NCI-H1092 (cell line): ENCODE measurements at places on chromosomes 16 and 17.
A peak's percentile ranks its signal among the peaks of the same experiment; 100 is the strongest.

DNA sequence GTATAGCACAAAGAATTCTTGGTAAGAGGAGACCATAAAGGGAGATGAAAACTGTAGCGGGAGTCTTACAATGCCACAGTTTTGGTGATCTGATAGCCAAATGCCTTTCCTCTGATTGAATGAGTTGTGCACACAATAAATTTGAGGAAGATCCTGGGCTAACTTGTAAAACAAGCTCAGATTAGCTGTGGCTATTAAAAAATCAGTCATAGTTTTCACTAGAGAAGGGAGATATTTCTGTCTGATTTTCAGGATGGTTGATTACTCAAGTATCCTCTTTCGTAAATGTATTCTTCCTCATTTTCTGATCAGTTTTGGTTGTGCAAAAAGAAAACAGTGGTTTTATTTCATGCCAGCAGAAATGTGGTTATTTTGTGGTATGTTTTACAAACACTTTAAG lies 9.1 kb upstream of the METTL9 start:
- no peak for DNase-seq

- DNase-seq: no peak
These were observed 11.5 kb upstream of the ZNF747 start for GRCh38 chr16:30546115-30546514.

- peak; percentile 72 for DNase-seq
These were observed 2.1 kb upstream of the EPOP start for GRCh38 chr17:38676706-38677504.

GRCh38 chr17:55757659-55758058 lies 6.8 kb downstream of the PCTP start:
- DNase-seq: no peak

DNA sequence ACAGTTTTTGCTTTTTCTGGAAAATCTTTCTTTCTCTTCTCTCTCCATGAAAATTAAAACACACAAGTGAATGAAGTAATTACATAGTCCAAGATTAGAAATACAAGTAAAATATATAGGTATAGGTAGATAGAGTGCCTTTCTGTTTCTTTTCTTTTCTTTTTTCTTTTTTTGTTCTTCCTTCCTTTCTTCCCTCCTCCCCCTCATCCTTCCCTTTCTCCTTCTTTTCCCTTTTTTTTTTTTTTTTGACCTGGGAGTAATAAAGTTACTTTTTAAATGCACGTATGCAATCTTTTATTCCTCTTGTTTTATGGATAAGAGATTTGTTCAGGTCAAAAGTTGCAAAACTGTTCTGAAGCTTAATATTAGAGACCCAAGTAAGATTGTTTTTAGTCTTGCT lies 34.6 kb upstream of the KCNJ2 start:
- DNase-seq: no peak

DNA sequence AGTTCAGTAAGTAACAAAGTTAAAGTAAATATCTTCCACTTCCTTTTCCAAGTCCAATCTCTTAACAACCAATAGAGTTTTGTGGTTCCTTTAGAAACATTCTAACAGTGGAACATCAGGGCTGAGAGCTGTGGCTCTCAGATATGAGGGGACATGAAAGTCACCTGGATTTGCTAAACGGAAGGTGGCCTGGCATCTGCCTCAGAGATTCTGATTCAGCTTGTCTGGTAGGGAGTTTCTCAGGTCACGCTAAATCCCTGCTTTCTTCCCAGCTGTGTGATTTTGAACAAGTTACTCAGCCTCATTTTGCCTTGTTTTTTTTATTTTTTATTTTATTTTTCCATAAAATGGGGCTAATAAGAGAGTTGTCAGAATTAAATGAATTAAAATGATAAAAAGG lies 411.0 kb upstream of the CDH11 start:
- DNase-seq: no peak

DNA sequence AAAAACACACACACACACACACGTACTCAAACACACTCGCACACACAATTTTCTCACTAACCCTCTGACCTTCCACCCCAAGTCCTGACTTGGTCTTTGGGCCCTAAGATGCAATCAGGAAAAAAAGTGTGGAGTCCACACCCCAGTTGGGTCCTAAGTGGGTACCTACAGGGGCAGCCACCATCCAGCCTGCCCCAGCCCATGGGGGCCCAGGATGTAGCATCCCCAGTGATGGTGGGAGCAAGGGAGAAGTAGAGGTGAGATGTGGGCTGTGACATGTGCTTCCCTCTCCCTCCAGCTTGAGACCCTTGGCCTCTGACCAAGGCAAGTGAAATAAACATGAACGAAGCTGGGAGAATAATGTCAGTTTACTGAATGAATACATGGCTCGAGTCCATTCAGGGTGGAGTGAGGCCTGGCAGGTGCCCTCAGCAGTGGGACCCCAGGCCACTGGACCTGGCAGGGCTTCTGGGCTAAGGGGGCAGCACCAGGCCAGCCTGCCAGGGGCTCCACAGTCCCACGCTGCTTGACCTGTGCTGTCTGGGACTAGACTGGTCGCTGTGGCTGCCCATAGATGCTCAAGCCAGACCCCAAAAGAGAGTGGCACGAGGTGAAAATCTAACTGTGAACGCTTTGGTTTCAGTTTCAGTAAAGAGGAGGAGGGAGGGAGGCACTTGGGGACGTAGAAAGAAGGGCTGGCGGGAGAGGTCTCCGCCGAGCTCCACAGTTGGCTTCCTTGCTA lies 73.7 kb downstream of the MRC2 start:
- DNase-seq: no peak

DNA sequence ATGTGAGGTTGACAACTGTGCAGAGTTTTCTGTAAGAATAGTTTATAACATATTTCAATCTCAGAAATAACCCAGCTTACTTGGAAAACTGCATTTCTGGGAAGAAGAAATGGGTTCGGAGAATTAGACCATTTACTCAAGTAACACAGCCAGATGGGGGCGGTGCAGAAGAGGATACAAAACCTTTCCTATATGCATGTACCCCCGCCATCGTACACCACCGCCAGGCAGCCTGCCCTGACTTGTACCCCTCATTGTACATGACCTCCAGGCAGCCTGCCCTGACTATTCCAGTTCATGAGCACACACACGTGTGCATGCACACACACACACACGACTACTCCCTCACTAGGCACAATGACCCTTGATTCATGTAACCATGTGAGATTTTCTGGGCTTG lies 154.0 kb downstream of the C16orf78 start:
- no peak for DNase-seq

- no peak for DNase-seq
These were observed 81.8 kb downstream of the PRKCB start for GRCh38 chr16:23917621-23918020.

GRCh38 chr16:12258861-12259645 lies 282.5 kb downstream of the SNX29 start:
- no peak for DNase-seq

DNA sequence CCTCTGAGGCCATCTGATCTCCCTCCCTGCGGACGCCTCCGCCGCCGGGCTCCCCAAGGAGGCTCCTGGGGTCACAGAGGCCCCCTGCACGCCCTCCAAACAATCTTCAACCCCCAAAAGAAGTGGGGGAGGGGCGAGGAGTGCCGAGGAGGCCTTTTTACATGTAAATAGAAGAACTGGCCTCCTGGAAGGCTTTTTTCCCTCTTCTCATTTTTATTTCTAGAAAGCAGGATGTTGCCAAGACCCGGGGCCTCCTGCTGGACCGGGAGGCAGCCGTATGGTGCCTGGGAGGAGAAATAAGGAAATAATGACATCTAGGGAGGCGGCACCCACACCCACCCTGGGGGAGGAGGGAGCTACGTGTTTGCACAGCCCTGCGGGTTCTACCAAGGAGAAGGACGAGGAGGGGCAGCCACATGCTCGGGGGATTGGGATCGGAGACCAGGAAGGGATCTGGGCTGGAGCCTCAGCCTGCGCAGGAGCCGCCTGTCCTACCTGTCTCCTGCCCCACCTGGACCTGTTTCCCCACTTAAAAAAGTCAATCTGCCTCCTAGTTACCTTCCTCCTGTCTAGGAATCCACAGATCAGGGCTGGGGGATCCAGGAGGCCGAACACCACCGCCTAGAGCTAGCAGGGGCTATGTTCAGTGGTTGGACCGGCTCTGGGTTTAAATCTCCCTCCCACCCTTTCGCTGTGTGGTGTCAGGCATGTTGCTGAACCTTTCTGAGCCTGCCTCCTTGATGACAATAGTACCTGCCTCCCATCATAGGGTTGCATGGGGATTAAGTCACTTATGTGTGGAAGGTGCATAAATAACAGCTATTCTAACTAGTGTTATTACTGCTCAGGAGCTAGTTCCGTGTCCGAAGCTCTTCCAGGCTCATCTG lies 175.7 kb upstream of the GSE1 start:
- DNase-seq: peak; percentile 56

DNA sequence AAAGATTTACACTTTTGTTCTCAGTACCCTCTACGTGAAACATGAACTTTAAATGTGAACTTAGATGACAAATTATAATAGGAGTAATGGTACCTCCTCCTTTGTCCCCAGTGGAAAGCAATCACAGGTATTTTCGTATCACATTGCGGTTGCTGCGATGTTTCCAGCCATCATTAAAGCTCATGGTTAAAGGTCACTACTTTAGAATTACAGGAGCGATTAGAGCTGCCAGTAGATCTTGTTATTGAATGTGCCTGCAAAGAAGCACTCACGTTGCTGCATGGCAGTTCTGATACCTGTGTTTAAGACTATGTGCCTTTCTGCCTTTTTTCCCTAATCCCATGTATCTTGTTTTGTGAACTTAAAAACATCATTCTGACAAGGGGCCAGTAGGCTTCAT lies 301.0 kb downstream of the CPPED1 start:
- no peak for DNase-seq

DNA sequence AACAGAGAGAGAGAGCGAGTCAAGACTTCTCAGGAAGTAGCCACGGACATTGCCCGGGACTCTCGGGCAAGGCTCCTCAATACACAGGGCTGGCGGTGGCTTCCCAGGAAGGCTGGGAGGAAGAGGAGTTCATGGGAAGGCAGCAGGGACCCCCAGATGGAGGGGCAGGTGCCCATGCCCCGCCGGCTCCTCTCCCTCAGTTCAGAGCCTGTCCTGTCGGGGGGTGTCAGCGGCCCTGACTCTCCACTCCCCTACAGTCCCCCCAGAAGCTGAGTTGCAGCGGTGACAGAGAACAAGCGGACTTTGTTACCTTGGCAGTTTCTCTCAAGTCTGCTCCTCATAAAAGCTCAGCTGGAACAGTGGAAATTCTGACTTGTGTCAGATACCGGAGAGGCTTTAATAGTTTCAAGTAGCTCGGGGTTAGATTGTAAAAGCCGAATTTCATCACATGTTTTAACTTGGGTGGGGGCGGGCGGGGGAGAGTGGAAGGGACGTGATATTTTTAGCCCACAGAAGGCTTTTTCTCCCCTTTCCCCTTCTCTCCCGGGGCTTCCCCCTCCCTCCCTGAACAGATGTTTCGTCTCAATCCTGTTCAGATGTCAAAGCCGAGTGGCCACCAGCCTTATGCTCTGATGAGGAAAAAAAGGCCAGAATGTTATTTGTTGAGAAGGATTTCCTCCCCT lies 65.2 kb downstream of the NKD1 start:
- DNase-seq: no peak

- no peak for DNase-seq
These were observed 1.0 kb downstream of the SSTR2 start for GRCh38 chr17:73165616-73166404.

DNA sequence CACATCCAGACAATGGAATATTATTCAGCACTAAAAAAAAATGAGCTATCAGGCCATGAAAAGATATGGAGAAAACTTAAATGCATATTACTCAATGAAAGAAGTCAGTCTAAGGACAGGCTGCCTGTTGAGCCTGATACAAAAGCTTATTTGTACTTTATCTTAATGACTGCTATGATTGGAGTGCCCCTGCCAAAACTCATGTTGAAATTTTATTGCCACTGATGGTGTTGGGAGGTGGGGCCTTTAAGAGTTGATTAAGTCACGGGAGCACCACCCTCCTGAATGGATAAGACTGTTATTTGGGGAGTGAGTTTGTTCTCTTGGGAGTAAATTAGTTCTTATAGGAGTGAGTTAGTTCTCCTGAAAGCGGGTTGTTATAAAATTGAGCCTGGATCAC lies 9.9 kb downstream of the C17orf67 start:
- DNase-seq: no peak

GRCh38 chr17:39486242-39486641 lies 25.0 kb downstream of the CDK12 start:
- no peak for DNase-seq

DNA sequence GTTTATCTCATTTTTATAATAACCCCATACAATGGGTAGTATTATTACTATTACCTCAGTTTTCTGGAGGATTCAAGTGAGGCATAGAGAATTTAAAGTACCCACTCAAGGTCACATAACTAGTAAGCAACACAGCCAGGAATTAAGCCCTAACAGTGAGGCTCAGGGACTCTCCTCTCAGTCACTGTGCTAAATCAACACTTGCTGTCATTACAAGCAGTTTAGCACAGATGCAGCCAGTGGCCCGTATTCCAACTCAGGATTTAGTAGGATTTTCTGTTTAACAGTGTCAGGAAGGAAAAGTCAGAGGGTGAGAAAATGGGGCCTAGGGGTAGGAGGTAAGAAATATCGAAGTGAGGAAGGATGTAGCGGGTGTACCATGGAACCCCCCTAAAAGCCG lies 536.9 kb downstream of the TMEM114 start:
- no peak for DNase-seq

DNA sequence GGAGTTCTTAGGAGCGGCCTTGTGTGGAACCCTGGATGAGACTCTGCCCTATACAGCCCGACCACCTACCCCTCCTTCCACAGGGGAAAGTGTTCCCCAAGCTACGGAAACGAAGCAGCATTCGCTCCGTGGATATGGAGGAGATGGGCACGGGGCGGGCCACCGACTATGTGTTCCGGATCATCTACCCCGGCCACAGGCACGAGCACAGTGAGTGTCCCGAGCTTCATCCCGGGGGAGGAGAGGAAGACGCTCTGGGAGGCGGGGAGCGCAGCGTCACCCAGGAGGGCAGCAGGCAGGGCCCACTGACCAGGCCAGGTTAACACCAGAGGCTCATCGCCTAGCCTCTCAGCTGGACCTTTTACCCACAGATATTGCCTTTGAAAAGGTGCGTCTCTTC lies 27.8 kb downstream of the SGSM2 start:
- no peak for DNase-seq

GRCh38 chr17:78128551-78129350 lies at the start of gene TMC6:
Gene TMC6, minus strand, starts transcription at chr17:78128755. Its CDS starts 1,923 bp downstream, at chr17:78126832.
- no peak for DNase-seq

DNA sequence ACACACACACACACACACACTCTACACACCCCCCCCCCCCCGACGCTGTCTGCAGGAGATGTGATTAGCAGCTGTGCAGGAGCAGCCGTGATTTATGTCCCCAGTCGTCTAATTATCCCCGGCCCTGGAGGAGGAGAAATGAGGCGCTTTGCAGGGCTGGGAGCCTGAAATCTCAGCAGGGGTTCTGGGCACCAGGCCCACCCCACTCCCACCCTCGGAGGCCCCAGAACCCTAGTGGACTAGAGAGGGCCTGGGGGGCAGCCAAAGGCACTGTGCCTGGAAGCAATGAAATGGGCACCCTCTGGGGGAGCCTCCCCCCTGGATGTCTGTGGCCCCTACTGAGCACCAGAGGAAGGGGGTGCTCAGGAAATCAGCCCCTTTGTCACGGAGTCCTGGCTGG lies 134.2 kb upstream of the CIBAR2 start:
- DNase-seq: peak; percentile 82
